NCI-H2029 (cell line): ENCODE measurements at places on chromosomes 16 and 17.

GRCh38 chr17:50414808-50415207, 11.2 kb upstream of the ACSF2 start:
- DNase-seq = no peak

- DNase-seq = peak; percentile 31
Measured at GRCh38 chr16:68370581-68371275, 59.9 kb downstream of the PRMT7 start.

GRCh38 chr17:78589885-78590284, 12.7 kb upstream of the DNAH17 start:
- DNase-seq = no peak

DNA sequence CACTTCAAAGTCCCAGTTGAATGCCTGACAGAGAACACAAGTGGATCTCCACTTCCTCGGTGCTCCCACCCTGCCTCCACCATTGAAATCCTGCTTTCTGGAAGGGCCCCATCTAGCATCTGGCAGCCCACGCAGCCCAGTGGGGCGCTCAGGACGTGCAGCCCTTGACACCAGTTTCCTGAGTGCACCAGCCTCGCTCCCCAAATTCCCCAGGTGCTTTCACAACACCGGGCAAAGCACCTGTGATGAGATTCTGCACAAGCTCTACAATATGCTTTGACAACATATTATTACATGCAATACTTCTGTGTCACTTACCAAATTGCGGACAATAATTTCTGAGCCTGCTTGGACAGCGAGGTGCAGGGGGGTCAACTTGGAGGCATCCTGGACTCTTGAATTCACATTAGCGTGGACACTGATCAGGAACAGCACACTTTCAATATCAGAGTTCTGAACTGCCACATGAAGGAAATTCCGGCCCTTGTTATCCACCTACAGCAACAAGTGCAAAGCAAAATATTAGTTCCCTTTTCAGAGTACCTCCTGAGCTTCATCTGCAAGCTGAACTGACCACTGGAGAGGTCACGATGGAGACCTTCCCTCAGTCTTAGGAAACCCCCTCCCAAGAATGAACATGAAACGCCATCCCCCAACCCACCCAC, 33.9 kb downstream of the CYB5D2 start:
- no peak for DNase-seq

- DNase-seq = no peak
Measured at GRCh38 chr16:15610369-15610871, 32.5 kb downstream of the MARF1 start.

DNA sequence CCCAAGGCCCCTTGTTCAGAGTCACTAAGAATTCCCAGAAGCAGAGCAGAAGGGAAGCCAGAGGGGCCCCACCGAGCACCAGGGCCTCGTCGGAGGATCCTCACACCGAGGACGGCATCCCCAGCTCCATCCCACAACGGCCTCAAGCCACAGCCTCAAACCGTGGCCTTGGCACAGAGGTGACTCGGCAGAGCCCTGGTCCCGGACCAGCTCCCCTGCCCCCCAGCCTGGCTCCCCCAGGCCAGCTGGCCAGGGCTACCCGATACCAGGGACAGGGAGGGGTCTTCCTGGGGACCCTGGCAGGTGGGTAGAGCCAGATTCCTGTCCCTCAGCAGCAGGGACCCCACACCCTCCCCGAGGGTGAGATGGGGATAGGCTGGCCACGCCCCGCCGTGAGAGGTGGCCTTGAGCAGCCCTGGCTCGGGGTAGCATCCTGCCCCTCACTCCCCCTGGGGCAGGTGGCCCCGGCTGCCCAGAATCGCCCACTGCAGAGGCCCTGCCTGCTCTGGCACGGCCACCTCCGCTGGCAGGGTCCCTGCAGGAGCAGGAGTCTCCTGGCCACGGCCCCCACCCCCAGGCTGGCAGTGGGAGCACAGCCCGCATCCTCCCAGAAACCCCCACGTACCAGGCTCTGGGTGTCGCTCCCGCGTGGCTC, 5.6 kb upstream of the PVALEF start:
- no peak for DNase-seq

- DNase-seq = no peak
Measured at GRCh38 chr17:8843344-8843743, 24.1 kb downstream of the PIK3R6 start.

DNA sequence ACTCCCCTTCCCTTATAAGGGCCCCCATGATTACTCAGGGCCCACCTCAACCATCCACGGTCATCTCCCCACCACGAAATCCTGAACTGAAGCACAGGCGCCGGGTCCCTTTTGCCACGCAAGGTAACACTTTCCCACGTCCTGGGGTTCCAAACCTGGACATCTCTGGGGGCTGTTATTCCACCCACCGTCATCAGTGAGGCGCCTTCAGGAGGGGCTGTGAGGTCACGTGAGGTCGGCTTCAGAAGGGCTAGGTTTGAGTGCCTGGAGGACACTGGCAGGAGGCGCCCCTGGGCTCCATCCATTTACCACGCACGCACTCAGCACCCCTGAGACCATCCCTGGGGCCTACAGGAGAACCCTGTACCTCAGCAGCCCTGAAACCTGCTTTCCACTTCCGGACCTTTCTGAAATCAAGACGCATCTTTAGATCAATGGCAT, 4.1 kb downstream of the CD2BP2 start:
- DNase-seq = no peak

- no peak for DNase-seq
Measured at GRCh38 chr17:82120148-82120547, 22.1 kb upstream of the FASN start.

DNA sequence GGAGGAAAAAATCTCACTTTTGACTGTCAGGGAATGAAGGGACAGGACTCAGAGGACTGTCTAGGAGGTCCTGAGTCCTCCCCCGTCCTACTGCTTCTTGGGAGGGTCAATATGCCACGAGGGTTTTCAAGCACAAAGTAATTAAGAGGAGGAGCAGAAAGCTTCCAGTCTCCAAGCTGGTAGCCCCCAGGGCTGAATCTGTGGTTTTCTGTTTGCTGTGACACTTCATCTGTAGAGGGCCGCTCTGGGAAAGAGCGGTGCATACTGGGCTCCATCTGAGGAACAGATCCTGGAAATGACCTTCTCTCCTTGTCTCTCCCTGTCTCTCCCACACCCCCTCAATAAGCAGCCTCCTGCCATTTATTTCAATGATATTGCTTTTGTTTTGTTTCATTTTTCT, 180.1 kb upstream of the SDK2 start:
- DNase-seq = no peak

- no peak for DNase-seq
Measured at GRCh38 chr16:82302042-82302727, 132.2 kb upstream of the MPHOSPH6 start.

GRCh38 chr17:78854508-78854907, 13.9 kb upstream of the USP36 start:
- no peak for DNase-seq

DNA sequence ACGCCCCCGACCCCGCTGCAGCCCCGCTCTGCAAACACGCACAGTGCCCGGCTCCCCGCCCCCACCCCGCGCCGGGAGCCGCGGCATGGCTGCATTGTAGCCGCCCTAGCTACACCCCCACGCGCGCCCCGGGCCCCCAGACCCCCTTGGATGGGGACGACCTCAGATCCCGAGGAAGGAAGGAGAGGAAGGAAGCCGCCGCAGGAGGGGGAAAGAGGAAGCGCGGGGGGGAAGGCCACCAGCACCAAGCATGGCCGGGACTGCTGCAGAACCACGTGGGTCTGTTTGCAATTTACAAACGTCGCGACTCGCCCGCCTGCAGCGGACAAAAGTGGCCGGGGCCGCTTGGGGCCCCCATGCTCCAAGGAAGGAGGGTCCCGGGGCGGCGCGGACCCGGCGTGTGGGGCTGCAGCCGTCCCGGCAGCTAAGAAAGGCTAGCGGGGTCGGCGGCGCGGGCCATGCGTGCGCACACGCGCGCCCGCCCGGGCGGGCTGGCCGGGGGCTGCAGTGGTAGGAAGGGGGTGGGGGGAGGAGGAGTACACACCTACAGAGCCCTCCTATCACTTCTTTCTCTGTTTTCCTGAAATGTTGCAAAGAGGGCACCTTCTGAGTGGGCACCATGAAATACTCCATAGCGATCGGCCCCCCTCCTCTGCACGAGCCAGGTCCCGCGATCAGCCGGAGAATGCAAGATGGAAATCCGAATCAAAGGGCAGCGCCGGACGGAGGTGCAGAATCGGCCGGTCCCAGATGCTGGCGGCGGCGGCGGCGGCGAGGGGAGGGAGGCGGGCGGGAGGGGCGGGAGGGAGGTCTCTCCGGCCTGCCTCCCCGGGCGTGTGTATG, 488 bp downstream of the TFAP4 start:
- no peak for DNase-seq

DNA sequence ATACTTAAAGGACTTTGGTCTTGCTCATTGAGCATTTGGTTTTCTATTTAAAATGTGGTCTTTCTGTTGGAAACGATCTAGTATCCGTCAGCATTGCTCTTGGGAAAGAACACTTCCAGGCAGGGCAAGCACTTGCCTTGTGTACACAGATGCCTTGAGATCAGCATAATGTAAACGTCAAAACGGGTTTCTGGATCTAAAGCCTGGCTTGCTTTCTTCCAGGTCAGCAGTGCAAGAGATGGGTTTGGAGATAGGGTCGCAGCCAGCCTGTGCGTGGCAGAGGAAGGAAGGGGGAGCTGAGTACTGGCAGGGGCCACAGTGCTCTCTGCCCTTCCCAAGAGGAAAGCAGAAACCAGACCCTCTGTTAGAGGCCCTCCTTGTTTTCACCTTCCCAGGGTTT, 175.5 kb downstream of the LGALS9B start:
- no peak for DNase-seq

DNA sequence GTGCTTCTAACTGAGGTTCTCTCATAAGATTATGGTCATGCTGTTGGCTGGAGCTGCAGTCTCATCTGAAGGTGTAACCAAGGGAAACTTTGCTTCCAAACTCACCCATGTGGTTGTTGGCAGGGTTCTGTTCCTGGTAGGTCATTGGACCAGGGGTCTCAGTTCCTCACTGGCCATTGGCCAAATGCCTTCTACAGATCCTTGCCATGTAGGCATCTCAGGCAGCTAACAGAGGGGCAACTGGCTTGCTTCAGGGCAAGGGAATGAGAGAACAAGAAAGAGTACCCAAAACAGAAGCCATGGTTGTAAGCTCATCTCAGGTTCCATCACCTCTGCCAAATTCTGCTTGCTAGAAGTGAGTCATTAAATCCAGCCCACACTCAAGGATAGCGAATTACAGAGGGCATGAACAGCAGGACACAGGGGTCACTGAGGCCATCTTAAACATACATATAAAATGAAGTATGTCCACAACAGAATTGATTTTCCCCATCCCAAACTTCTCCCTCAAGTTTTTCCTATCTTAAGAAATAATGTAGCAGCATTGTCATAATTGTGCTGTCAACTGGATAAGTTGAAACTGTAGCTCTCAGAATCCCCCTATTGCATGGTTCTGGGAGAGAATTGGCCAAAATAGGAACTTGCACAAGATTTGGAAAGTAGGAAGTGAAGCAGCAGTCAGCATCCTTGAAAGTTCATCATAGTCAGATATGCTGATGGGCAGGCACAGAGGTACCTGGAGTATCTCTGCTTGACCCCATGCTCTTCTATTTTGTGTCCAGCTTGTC, 42.4 kb upstream of the CES5A start:
- no peak for DNase-seq
